T-helper 1 cell (primary cell): ENCODE measurements at places on chromosomes 7 and 10.

- no peak for DNase-seq
These were observed 18.0 kb downstream of the SLC25A13 start for GRCh38 chr7:96303686-96304443.

- DNase-seq, result no peak
These were observed 17.3 kb downstream of the TLL2 start for GRCh38 chr10:96496281-96496925.

DNA sequence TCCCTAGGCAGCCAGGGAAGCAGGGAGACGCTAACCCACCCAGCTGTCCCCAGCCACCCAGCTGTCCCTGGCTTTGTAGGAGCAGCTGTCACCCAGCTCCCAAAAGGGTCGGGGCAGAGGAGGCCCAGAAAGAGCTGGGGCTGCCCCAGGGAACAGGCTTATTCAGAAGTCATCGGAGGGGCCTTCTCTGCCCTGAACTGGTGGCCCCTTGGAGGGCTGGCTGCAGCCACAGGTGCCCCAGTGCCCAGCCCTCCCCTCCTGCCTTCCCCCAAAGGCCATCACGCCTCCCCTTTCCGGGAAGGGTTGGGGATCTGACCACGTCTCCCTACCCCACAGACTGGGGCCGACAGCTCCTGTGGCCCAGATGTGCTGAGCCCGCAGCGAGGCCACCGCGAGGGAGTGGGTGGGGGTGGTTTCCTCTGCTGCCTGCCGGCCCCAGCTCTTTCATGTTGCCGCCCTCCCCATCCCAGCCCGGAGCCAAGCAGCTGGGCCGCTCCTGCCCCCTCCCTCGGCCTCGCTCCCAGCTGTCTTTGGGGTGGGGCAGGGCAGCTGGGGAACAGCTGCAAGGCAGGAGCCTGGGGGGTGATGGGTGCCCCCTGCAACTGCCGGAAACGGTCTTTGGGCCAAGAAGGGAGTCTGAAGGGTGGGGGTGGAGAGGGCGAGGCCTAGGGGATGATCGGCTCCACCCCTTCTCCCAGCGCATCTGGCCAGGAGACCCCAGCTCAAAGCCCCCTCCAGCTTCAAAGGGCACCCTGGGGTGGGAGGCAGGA, 16.8 kb downstream of the TRIM8 start:
- DNase-seq, result peak; percentile 76

DNA sequence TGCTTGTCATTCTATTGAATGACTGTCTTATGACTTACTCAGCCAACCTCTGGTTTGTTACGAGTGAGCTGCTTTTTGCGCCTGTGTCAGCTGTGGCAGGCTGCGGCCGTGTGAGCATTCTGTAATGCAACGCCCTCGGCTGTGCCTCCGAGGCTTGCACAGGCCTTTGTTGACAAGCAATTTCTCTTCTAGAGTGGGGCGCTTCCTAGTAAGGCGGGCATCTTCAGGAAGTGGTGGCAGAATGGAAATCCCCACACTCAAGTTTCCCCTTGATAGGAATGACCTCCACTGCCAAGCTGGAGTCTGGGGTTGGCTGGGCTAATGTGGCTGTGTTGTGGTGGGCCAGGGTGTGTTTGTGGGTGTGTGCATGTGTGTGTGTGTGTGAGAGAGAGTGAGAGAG, 20.2 kb upstream of the TMEM178B start:
- DNase-seq, result peak; percentile 38

DNA sequence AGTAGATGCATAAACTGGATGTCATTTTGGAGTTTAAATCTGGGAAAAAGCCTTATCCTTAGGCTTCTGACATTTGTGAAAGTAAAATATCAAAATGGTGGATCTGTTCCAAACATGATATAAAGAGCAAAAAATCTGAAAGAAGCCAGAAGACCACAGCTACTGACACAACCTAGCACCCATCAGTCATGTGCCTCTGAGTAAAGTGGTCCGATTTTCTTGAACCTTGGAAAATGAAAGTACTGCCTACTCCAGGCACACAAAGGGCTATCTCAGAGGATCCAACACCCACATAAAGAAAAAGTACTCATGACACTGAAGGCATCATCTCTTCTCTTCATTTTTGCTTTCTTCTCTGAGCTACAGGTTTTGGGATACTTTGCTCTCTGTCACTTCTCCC, 150.7 kb downstream of the KMT2E start:
- DNase-seq, result no peak

GRCh38 chr7:48011323-48011722, 17.6 kb downstream of the SUN3 start:
- no peak for DNase-seq

- no peak for DNase-seq
These were observed 487.4 kb downstream of the DNAJB6 start for GRCh38 chr7:157824011-157824818.

- no peak for DNase-seq
These were observed 3.5 kb upstream of the COMTD1 start for GRCh38 chr10:75239096-75239790.

- DNase-seq, result no peak
These were observed 66.2 kb downstream of the COL13A1 start for GRCh38 chr10:69867699-69868558.

- no peak for DNase-seq
These were observed 19.2 kb downstream of the SHH start for GRCh38 chr7:155792999-155793560.

- no peak for DNase-seq
These were observed 71.2 kb downstream of the ARHGAP21 start for GRCh38 chr10:24652381-24652957.

DNA sequence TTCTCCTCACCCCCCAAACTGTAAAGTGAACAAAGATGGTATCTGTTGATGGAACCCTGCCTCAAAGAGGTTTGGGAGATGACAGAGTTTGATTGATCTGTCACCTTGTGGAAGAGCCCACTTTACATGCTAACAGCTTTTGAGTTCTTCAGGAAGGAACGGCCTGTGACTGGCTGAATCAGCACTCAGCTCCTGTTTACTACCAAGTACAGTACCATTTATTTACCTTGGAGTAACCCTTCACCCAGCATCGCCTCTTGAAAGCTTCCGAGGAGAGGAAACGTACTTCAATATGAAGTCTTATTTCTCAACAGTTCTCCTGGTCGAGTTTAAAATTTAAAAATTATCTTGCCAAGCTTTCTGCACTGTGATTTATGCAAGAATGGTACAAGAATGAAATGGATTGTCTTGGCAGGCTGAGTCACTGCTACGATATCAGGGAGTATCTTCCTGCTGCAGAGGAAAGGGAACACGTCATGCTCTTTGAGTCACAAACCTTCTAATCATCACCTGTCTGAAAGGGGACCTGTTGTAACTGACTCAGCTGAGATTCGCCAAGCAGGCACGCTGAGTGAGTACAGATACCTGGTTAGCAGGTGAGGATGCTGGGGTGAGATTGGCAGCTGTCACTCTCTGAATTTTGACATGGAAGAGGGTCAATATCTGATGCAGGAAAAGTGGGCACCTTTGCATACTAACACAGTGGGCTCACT, 30.1 kb downstream of the KLF6 start:
- no peak for DNase-seq

DNA sequence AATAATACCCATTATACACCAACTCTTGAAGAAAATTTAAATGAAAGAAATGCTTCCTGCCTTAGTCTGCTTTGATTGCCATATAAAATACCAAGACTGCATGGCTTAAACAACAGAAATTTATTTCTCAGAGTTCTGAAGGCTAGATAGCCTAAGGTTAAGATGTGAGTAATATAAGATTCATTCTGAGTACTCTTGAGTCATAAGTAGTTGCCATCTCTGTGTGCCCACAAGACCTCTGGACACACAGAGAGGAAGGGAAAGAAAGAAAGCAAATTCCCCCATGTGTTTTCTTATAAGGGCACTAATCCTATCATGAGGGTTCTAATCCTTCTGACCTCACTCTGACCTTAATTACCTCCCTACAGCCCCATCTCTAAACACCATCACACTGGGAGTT, 201.2 kb downstream of the PTN start:
- DNase-seq, result no peak

- no peak for DNase-seq
These were observed 134.3 kb downstream of the C10orf90 start for GRCh38 chr10:126536148-126536547.
